ENCODE measurements at places on chromosomes 3 and 15. TPM values are rescaled to one million over a fixed set of nuclear protein-coding genes. Genes with fewer than 3 reads are reported as not detected.

The GOLGA8J gene
- not detected for total RNA-seq

The CEP152 gene
- total RNA-seq = 3.9 TPM

The TMEM207 gene
- total RNA-seq = not detected

The SLC7A14 gene
- 3.4 TPM for total RNA-seq

The BOC gene
- 4.2 TPM for total RNA-seq

The DUOXA2 gene
- total RNA-seq = not detected

The HRG gene
- total RNA-seq = not detected

The RAB8B gene
- 26.1 TPM for total RNA-seq

The CPNE9 gene
- total RNA-seq = not detected

The SCN5A gene
- total RNA-seq = 3.1 TPM

The WDR93 gene
- total RNA-seq = not detected

The HHLA2 gene
- total RNA-seq = not detected
